ENCODE measurements at places on chromosomes 1 and 21. TPM values are rescaled to one million over a fixed set of nuclear protein-coding genes. Genes with fewer than 3 reads are reported as not detected.

RAB3B gene
- total RNA-seq, result 11.4 TPM

ACADM gene
- 13.4 TPM for total RNA-seq

SCAMP3 gene
- total RNA-seq, result 128 TPM

ELAVL4 gene
- not detected for total RNA-seq

LMOD1 gene
- not detected for total RNA-seq

DNA sequence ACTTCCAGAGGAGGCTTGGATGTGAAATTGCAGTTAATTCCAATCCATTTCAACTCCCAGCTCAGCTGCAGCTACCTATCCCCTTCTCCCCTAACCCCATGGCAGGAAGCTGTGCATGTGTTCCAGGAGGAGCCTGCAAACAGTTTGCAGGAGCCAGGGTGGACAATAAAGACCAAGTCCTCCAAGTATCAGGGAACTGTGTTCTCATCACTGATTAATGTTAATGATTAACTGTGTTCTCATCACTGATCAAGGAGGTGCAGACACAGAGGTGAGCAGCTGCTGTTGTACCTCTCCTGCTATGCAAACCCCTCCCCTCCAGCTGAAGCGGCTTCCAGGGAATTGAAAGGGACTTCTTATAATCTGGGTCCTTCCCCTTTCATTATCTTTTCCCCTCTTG is 19.2 kb downstream of the CLDN19 start:
- DNase-seq, result no peak

GRCh38 chr1:41342774-41343355 is 18.4 kb upstream of the FOXO6 start:
- DNase-seq, result no peak

- no peak for DNase-seq
These were observed 50.6 kb upstream of the HP1BP3 start for GRCh38 chr1:20837554-20838192.

DNA sequence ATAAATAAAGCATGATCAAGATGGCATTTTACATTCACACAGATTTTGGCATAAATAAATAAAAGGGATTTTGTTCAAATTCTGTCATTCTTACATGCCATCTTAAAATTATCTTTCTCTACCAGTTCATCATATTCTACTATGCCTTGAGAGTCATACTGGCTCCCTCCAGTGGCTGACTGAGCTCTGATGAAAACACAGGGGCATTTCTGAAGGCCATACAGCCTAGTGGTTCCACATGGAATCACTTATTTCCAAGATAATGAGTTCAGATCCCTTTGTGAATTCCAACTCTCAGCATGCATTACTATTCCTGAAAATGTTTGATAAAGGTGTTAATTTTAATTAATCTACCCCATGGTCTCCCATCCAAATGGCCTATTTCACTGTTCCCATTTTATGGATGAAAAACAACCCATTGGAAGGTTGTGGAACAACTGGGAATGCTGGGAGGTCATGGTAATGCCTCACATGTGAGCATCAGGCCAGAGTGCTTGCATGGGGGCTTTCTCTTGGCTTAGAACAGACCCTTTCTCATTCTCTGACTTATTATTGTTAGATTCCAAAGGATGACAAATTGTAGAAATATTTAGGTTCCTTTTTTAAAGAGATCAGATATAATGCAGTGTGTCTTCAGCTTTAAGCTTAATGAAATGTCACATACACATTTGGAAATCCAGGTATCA is 622.4 kb upstream of the PKN2 start:
- peak; percentile 4 for DNase-seq

DNA sequence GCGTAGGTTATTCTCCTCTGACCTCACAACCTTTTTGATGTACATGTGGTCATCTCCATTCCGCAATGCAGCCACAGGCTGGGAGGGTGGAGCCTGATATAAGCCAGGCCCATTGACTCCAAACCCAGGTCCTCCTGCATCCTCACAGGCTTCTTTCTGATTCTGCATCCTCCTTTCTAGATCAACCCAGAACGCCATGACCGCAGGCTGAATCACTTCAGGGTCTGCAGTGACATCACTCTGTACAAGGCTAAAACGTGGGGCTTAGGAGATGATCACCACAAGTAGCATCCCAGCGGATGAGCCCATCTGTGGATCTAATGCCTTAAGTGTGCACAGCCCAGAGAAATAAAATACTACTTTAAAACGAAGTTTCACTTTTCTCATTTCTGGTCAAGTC is 16.1 kb downstream of the EBNA1BP2 start:
- DNase-seq, result no peak

- no peak for DNase-seq
These were observed 34.0 kb downstream of the DIRAS3 start for GRCh38 chr1:68016381-68016780.

- DNase-seq, result no peak
These were observed 10.0 kb downstream of the LRRC40 start for GRCh38 chr1:70195342-70195741.

GRCh38 chr1:110647254-110647891 is 27.4 kb downstream of the KCNA3 start:
- no peak for DNase-seq

GRCh38 chr1:196078691-196079090 is 529.5 kb downstream of the KCNT2 start:
- DNase-seq, result no peak
